ENCODE measurements at places on chromosomes 3 and 15. TPM values are rescaled to one million over a fixed set of nuclear protein-coding genes. Genes with fewer than 3 reads are reported as not detected.

Gene SLC22A14
- not detected for total RNA-seq

Gene RBPMS2
- total RNA-seq, result 0.22 TPM

Gene EPHB1
- total RNA-seq, result 0.50 TPM

Gene SERINC4
- total RNA-seq, result 0.24 TPM

Gene CCK
- total RNA-seq, result not detected

Gene RPL39L
- total RNA-seq, result 4.1 TPM

Gene GOLGA6L10
- total RNA-seq, result 0.42 TPM

Gene KNL1
- total RNA-seq, result 4.1 TPM

Gene MUC20
- total RNA-seq, result 0.63 TPM

Gene KCTD6
- 8.3 TPM for total RNA-seq

Gene SCN11A
- total RNA-seq, result not detected

Gene LRRIQ4
- total RNA-seq, result not detected

Gene CD200R1
- 1.2 TPM for total RNA-seq

Gene AZI2
- total RNA-seq, result 18.7 TPM

Gene PPP2R3A
- 0.46 TPM for total RNA-seq

Gene VGLL3
- total RNA-seq, result not detected

Gene CGNL1
- 0.08 TPM for total RNA-seq

Gene ANKUB1
- total RNA-seq, result not detected

Gene CCDC39
- not detected for total RNA-seq

Gene OSTN
- total RNA-seq, result not detected

Gene CEP63
- total RNA-seq, result 17.6 TPM

Gene P2RY13
- not detected for total RNA-seq

Gene KLHL25
- total RNA-seq, result 3.8 TPM

Gene C3orf22
- not detected for total RNA-seq

Gene TMC3
- not detected for total RNA-seq

Gene GOLGA8J
- 0.11 TPM for total RNA-seq

Gene SLC9C1
- not detected for total RNA-seq

Gene RASL12
- total RNA-seq, result not detected

Gene RTP3
- total RNA-seq, result not detected

Gene MESP2
- total RNA-seq, result not detected

Gene TNFAIP8L3
- 0.22 TPM for total RNA-seq

Gene SKOR1
- total RNA-seq, result 0.15 TPM

Gene LMAN1L
- total RNA-seq, result 0.30 TPM

Gene GALNT15
- not detected for total RNA-seq

Gene C3orf85
- total RNA-seq, result not detected

Gene REC114
- total RNA-seq, result not detected

Gene UCN2
- total RNA-seq, result not detected

Gene TGM4
- not detected for total RNA-seq

Gene SLC12A1
- total RNA-seq, result not detected

Gene RPN1
- 195 TPM for total RNA-seq

Gene BFSP2
- not detected for total RNA-seq

Gene PLA2G4E
- total RNA-seq, result not detected

Gene DPPA2
- total RNA-seq, result not detected

Gene CCR1
- 0.57 TPM for total RNA-seq

Gene VPS8
- 17.6 TPM for total RNA-seq

Gene GJD2
- not detected for total RNA-seq

Gene OXTR
- total RNA-seq, result 0.41 TPM

Gene CCR8
- total RNA-seq, result 1.4 TPM

Data from activated T-cell treated with anti-CD3 and anti-CD28 coated beads, Interleukin-2, amount 50 U/mL, for 4 hours (primary cell).